SK-MEL-5 (cell line): ENCODE measurements at places on chromosomes 6 and 20.

DNA sequence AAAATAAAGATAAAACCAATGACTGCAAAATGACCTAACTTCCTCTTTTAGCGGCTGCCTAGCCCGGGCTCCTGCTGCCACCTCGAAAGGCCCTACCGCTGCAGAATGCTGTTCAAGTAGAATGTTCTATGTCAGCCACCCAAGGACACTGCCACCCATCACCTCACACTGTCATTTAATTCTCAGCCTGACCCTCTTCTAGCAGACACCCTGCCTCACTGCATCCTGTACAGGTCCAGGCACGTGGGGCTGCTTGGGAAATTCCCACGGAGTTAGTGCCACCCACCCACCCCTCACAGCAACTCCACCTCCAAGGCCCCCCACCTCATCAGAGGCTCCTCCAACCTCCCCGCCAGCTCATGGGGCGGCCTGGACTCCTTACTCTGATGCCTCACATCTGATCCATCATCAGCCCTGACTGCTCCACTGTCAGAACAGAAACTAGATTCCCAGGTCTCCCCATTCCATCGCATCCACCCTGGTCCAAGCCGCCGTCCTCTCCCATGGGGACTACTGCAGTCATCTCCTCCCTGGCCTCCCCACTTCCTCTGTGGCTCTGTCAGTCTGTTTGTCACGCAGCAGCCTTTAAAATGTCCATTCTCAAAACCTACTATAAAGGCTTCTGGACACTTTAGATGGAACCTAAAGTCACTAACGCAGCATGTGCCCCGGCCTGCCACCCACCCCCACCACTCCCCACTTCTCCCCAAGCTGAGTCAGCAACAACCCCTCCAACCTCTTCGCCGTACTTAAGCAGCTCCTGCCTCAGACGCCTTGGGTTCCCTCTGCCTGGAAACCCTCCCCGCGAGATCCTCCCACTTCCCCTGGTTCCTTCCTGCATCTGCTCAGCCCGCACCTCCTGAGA is 17.0 kb downstream of the NFATC2 start:
- no peak for DNase-seq

DNA sequence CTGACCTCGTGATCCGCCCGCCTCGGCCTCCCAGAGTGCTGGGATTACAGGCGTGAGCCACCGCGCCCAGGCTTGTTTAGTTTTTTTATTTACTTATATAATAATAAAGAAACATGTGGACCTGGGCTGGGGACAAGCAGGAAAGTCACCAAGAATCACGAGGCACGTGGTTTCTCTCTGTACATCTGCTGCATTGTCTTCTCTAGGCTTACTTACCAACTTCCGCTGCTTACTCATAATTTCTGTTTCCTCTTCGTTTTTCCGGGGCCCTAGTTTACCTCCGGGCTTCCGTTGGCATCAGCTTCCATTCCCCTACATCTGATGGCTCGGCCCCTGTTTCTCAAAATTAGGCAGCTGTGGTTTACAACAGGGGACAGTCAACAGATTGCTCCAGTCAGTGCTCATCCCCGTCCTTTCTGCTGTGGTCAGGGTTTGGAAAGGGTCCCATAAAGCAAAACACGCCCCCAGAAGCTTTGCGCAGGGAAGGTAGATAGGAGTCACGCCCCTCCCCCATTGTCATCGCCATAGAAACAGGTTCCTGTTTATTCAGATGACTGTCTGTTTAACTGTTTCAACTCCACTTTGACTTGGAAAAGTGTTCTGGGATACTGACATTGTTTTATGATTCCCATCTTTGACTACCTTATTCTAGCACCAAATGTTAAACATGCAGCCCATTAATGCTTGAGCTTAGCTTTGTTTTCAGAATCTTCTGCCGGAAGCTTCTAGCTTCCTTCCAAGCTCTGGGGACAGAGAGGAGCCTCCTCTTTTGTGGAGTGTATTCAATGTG is 31.9 kb upstream of the TXLNB start:
- DNase-seq, result no peak

- no peak for DNase-seq
Measured at GRCh38 chr6:100593522-100593921, 128.8 kb upstream of the SIM1 start.

DNA sequence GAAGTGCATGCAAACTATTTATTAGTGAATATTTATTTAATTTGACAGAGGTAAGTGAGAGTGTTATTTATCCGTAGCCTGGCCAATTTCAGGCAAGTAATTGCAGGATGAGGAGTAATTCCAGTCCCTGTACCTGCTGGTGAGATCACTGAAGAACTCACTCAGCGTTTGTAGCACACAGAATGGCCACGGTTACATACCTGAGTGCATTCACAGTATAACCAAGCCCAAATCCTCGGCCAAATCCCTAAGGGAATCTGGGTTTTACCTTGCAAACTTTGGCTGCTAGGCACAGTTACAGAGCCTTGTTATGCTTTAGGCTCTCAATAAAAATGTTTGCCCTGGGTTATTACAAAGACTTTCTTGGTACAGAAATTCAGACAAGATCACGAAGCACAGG is 93.3 kb downstream of the KCNQ5 start:
- DNase-seq, result no peak

DNA sequence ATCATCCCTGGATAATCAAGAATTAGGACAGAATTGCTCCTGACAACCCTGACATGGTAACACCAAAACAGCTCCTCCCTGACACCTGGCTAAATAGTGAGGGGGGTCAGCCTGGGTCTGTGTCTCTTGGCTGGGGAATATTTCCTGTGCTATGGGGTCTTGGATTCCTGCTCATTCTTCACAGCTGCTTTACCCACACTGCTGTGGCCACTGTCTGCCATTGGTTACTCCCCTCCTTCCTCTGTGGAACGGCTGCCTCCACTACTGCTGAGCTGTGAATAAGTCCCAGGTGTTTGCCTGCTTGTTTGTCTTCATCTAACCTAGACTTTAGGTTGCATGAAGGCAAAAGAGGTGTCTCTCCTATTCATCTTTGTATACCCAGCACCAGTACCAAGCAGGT is 33.9 kb upstream of the TXLNB start:
- DNase-seq, result no peak

GRCh38 chr6:37218511-37218910 is 39.1 kb upstream of the TBC1D22B start:
- DNase-seq, result no peak

GRCh38 chr6:149939909-149940671 is 1.7 kb upstream of the ULBP2 start:
- DNase-seq, result no peak

DNA sequence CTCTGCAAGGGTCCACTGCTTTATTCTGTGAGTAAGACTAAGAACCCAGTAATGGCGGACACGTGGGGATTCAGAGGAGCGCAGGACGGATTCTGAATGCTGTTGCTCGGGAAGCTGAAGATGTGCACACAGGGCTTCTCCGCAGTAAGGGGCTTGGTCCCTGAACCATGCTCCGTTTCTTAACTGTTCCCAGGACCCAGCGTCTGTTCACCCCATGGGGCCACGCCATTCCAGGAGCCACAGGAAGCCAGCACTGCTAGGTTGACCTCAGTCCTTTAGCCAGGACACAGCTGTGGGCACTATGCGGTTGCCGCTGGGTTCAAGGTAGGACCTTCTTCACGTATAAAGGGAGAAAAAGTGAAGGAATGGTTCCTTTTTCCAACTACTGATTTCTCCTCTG is 59.8 kb downstream of the IRF4 start:
- DNase-seq, result no peak

DNA sequence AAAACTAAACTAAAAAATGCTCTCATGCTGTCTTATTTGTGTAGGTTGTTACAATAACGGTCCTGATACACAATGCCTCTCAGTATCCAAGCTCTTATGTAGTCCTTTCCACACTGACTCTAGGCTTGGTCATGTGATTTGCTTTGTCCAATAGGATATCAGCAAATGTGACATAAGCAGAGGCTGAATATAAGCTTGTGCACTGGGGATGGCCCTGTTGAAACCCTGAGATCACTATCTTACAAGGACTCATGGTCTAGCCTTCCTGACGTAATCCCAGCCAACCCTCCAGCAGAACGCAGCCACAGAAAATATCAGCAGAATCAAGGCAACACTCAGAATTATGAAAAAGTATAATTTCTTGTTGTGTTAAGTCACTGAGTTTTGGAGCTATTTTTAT is 145.1 kb upstream of the CCN2 start:
- no peak for DNase-seq

DNA sequence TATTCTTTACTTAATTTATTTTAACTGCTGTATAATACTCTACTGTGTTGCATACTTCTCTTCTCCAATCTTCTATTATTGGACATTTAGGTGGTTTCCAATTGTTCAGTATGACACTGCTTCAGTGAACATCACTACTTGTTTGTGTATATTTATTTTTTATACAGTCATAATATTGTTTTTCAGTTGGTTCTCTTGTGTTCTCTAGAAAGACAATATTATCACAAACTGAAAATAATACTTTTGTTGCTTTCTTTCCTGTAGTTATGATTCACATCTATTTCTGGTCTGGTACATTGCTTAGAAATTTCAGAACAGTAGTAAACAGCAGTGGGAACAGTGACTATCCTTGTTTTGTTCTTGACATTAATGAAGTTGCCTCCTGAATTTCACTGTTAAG is 62.8 kb upstream of the GTSF1L start:
- no peak for DNase-seq

GRCh38 chr20:45909817-45910669 is 1.9 kb downstream of the PLTP start:
- no peak for DNase-seq
